ENCODE measurements at places on chromosomes 3 and 15.

DNA sequence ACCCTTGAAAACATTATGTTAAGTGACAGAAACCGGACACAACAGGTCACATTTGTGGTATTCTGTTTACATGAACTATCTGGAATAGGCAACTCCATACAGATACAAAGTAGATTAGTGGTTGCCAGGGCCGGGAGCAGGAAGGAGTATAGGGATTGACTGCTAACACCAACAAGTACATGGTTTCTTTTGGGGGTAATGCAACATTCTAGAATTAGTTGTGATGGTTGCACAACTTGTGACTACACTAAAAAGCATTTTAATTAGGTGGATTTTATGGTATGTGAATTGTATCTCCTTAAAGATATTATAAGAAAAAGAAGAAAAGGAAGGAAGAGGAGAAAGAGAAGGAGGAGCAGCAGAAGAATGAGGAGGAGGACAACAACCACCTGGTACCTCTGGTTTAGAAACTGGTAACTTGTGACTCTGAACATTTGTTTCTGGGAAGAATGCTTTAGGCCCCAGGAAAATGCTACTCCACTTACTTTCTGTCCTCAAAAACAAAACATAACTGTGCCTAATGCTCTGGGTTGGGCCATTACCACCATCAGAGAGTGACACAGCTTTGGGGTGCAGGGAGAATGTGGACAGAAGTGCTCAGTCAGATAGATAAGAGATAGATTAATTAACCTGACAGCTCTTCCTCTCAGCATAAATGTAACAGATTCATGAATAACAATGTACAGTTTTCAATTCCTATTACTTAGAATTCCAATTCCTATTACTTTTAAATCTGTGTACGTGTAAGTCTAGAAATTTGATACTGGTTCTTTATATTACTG is 20.3 kb downstream of the SETMAR start:
- DNase-seq: no peak

DNA sequence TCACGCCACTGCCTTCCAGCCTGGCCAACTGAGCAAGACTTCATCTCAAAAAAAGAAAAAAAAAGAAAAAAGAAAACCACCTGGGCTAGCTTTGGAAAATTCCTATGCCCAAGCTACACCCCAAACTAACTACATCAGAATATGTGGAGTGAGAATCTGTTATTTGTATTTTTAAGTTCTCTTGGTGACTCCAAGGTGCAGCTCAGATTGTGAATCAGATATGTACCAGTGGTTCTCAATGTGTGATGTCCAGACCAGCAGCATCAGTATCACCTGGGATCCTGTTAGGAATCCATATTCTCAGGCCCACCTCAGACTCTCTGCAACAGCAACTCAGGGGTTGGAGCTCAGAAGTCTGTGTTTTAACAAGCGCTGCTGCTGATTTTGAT is 376.8 kb downstream of the EDEM1 start:
- no peak for DNase-seq

GRCh38 chr3:19346759-19347158 is 198.4 kb downstream of the KCNH8 start:
- DNase-seq: no peak

DNA sequence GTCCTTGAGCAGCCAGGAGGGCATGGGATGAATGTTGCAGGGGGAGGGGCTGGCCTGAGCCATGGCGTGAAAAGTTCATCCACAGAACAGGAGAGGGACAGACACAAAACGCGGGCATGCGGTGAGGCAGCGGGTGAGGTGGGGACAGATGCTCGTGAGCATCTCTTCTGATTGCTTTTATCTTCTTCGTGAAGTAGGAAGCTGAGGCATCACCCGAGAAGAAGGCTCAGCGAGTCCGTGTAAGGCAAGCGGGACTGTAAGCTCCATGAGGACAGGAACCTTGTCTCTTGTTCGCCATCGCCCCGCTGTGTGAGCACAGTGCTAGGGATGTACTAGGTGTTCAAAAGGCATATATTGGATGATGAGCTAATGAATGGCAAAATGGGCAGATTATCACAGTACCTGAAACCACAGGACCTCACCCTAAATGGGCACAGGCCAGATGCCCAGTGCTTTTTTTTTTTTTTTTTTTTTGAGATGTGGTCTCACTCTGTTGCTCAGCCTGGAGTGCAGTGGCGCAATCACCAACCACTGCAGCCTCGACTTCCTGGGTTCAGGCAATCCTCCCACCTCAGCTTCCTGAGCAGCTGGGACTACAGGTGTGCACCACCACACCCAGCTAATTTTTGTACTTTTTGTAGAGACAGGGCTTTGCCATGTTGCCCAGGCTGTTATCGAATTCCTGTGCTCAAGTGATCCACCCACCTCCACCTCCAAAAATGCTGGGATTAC is 46.8 kb downstream of the CPN2 start:
- no peak for DNase-seq

- DNase-seq: no peak
Measured at GRCh38 chr15:63357061-63357460, 24.6 kb downstream of the CA12 start.

- no peak for DNase-seq
Measured at GRCh38 chr15:96858694-96859093, 528.2 kb downstream of the NR2F2 start.

DNA sequence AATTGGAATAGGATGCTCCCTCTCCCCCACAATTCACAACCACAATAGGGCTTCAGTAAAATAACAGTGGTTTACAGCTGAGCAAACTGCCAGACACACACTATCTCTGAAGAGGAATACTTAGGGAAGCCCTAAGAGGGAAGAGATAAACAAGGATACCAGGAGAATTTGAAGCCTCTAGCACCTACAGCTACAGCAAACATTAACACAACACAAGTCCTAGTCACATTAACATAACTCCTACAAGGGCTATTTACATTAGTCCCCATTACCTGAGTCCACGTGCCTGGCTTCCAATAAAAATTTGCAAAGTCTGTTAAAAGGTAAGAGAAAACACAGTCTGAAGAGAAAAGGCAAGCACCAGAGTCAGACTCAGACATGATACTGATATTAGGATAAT is 346.9 kb upstream of the CDIN1 start:
- DNase-seq: no peak

GRCh38 chr3:139016430-139017048 is 4.2 kb downstream of the PRR23B start:
- no peak for DNase-seq

DNA sequence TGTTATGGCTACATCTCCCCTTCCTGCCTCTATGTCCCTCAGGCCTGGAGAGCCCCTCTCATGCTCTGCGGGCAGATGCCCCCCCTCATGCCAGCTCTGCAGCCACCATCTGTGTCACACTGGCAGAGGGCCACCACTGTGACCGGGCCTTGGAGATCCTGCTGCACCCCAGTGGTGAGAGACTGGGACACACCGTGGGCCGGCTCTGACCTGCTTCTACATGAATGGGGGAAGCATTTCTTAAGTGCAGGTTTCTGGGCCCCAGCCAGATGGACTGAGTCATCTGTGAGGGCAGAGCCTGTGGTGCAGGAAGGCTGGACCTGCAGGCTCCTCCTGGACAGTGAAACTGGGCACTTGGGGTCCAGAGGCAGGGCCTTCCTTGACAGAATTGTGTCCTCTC is 4.8 kb downstream of the VWA5B2 start:
- DNase-seq: no peak

DNA sequence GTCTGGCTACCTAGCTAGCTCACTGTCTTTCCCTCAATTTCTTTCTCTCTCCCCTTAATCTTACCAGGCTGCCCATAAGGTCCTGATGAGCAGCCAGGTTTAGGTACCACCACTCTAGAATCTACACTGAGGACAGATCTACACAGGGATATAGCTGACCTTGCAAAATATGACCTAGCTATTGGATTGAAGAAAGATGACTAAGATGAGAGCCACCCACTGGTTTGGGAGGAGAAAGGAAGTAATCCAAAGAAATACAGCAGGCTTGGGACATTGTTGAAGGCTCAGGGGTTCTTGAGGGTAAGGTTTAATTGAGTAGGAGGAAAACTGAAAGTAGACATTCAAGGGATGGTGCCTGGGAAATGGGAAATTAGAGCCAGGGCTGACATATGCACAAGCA is 142.0 kb upstream of the TMC3 start:
- peak; percentile 6 for DNase-seq

- DNase-seq: no peak
Measured at GRCh38 chr3:181728470-181729340, 17.0 kb downstream of the SOX2 start.

DNA sequence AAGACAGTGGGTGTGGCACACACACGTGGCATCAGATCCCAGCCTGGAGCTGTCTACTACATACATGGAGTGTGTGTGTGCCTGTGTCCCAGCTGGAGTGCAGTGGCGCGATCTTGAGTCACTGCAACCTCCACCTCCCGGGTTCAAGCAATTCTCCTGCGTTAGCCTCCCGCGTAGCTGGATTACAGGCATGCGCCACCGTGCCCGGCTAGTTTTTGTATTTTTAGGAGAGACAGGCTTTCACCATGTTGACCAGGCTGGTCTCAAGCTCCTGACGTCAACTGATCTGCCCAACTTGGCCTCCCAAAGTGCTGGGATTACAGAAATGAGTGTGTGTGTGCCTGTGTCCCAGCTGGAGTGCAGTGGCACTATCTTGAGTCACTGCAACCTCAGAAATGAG is 108.8 kb downstream of the IL12A start:
- DNase-seq: no peak

- no peak for DNase-seq
Measured at GRCh38 chr15:89858661-89859458, 34.9 kb downstream of the AP3S2 start.

- DNase-seq: peak; percentile 13
Measured at GRCh38 chr15:58459560-58459959, 27.8 kb downstream of the LIPC start.

GRCh38 chr3:125115640-125116039 is 59.8 kb upstream of the HEG1 start:
- DNase-seq: no peak

GRCh38 chr15:81475926-81476325 is 101.9 kb upstream of the TMC3 start:
- no peak for DNase-seq

- DNase-seq: no peak
Measured at GRCh38 chr15:41801850-41802455, 25.9 kb upstream of the JMJD7 start.

GRCh38 chr15:33565094-33565493 is 254.3 kb downstream of the RYR3 start:
- no peak for DNase-seq

DNA sequence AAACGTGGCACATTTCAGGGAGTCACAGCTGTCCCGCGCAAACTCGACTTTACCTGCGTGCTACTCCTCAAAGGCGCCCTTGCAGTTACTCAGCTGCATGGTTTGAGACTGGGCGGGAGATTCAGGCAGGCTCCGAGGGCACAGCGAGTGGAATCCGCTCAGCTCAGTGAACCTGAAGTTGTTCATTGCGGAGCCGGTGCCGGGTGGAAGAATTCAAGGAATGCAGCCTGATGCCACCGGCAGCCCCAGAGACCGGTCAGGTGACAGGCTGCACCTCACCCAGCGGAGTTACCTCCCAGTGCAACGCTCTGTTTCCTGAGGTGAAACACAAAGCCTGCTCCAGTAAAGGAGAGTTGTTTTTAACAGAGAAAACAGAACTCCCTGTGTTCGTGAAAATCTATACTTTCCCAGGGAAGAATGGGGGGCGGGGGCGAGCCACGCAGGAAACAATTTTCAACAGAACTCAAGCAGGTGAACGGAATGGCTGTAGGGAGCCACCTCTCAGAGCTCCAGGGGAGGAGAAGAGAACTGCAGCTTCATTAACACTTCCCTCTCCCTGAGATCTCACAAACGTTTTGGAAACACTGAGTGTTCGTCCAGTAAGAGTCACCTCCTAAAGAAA is 3.8 kb downstream of the VEPH1 start:
- DNase-seq: no peak

- DNase-seq: peak; percentile 70
Measured at GRCh38 chr3:179260949-179261765, 10.2 kb upstream of the KCNMB3 start.

- no peak for DNase-seq
Measured at GRCh38 chr3:182818296-182818978, 25.1 kb downstream of the ATP11B start.

GRCh38 chr3:146322216-146322817 is 71.4 kb upstream of the PLSCR4 start:
- no peak for DNase-seq

DNA sequence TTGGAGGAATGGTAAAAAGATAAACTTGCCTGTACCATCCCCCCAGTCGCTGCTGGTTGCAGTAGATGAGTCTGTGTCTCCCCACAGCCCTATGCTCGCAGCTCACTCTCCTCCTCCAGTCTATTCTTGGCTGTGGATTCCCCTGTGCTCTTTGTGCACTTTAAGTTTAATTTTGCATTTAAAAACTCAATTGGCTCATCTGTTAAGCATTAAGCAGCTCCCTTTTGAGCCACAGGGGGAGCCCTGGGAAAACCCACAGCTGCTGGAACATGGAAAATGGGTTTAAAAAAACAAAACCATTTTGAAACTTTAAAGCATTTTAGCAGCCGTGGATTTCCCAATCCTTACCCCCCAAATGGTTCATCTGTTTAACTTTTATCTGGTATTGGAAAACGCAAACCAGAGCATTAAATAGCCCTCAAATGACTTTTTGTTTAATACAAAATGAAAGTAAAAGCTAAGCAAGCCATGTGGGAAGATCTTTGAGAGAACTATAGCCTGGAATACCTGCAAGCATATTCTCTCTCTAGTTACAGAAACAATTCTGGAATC is 536.9 kb downstream of the ZIC1 start:
- peak; percentile 6 for DNase-seq

DNA sequence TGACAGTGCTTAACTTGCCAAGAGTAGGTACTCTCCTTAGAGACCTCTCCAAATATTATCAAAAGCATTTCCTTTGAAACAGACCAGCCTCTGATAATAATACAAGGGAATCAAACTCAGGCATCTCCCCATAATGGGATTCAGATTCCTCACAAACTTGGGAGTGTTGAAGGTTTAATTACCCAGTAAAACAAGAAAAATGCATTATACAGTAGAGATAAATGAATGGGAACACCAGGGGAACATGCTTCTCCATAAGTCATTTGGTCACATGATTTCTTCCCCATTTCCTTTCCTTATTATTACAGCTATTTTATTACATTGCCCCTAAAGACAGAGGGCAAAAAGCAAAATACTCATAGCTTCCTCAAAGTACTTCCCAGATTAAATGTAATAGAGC is 325.0 kb upstream of the CDIN1 start:
- DNase-seq: no peak

- no peak for DNase-seq
Measured at GRCh38 chr3:126998728-126999127, 15.8 kb downstream of the PLXNA1 start.

DNA sequence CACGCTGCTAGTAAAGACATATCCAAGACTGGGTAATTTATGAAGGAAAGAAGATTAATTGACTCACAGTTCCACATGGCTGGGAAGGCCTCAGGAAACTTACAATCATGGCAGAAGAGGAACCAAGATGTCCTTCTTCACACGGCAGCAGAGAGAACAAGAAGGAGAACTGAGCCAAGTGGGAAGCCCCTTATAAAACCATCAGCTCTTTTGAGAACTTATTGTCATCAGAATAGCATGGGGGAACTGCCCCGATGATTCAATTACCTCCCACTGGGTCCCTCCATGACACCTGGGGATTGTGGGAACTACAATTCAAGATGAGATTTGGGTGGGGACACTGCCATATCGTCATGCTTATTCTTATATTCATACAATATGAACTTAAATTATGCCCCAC is 49.0 kb downstream of the DUT start:
- peak; percentile 1 for DNase-seq
